ENCODE measurements at places on chromosomes 6 and 20.

- no peak for DNase-seq
Observed at GRCh38 chr6:138719011-138719635, 54.4 kb upstream of the CCDC28A start.

DNA sequence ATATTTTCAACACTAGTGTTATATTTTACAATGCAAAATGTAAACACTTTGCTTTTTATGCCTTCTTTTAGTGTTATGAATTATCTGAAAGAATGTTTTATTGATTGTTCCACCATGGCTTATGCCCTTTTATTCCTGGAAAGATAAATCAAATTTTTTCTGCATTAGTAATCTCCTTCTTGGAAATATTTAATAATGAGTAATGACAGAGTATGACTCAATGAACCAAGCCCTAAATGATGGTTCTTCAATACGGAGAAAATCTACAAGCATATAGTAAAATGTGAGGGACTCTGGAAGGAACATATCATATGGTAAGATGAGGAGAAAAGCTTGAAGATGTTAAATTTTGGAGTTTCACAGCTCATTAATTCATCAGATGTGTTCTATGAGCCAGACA lies 929.6 kb downstream of the C6orf118 start:
- DNase-seq = no peak

DNA sequence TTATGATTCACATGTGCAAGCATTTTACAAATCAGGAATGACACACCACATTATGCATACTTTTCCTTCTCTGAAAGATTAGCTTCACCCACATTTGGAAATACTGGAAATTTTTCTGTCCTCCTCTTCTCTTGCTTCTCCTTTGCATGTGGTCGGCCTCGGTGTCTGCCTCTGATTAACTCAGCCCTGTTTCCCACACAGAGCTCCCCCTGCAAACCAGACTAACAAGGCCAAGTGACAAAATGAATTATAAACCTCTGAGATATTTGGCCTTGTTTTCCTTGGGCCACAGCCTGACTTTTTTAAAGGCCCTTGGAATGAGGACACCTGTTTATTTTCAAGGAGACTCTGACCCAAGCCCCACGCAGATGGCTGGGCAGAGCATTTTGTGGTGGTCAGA lies 9.0 kb upstream of the CCN6 start:
- DNase-seq = no peak

DNA sequence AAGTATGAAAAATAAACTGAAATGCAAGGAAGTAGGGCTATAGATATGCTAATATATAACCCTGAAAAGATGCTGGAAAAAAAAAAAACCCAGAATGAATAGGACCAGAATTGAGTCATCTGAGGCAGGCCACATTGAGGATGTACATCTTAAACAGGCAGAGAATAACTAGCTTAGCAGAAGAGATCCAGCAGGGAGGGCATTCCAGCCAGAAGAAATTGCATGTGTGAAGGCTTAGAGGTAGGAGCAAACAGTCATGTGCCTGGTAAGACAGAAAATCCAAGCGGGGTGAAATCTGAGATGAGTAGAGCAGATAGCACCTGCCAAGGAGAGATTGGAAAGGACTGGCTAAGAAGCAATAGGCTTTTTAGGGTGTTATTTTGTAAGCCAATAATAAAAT lies 2.6 kb downstream of the COL19A1 start:
- no peak for DNase-seq

DNA sequence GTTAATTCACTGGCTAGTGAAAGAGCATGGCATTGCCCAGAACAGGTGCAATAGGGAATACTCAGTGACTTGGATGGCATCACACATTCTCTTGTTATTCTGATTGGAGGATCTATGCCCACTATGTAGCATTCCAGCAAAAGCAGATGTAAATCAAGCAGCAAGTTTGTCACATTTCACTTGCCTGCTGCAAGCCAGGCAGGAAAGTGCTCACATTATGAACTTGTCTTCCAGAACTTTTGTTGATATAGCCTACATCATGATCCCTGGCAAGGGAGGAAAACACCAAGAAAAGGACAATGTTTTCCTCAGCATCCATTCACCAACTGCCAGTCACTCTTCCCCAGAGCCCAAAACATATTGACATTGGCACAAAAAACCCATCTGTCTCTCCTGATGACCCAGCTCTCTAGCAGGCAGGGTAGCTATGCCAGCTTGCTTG lies 77.8 kb downstream of the ARHGAP18 start:
- DNase-seq = no peak

- DNase-seq = no peak
Observed at GRCh38 chr20:47773371-47773786, 11.9 kb downstream of the SULF2 start.

DNA sequence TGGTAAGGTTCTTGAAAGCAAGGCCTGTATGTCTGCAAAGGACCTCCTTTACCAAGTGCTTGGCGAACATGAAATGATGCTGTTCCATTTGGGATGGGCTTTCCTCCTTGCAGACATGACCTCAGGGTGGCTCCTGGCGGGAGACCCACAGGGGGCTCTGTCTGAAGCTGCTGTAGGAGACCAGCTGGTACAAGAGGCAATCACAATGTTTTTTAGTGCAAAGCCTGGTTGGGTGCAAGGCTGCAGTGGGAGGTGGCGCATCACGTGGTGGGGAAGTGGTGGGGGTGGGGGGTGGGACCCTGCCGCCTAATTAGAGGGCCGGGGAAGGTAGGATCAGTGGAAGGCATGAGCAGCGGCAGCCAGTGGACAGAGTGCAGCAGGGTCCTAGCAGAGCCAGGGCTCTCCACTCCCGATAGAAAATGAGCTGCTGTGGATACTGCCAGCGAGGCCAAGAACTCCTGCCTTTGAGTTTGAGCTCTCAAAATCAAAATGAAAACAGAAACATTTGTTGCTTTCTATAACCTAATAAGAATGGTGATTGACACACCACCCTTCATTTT lies 9.1 kb upstream of the ARMC2 start:
- DNase-seq = no peak

- no peak for DNase-seq
Observed at GRCh38 chr20:37278966-37279590, 10.4 kb upstream of the MANBAL start.

DNA sequence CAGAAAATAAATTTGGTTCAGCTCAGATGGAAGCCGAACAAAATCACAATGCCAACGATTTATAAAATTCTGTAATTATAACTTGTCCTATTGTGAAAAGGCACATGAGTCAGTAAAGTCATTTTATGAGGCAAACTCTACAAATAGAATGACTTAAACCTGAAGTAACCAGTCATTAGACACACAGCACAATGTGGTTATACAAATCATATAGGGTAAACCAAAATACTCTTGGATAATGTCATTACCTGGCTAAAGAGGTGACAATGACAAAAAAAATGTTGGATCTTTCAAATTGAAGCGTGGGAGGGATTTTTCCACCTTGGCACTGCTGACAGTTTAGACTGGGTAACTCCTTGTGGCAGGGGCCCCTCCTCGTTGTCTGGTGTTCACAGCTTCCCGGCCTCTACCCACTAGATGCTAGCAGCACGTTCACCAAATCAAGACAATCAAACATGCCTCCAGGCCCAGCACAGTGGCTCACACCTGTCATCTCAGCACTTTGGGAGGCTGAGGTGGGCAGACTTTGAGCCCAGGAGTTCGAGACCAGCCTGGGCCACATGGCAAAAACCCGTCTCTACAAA lies 5.0 kb downstream of the ANKRD60 start:
- no peak for DNase-seq

DNA sequence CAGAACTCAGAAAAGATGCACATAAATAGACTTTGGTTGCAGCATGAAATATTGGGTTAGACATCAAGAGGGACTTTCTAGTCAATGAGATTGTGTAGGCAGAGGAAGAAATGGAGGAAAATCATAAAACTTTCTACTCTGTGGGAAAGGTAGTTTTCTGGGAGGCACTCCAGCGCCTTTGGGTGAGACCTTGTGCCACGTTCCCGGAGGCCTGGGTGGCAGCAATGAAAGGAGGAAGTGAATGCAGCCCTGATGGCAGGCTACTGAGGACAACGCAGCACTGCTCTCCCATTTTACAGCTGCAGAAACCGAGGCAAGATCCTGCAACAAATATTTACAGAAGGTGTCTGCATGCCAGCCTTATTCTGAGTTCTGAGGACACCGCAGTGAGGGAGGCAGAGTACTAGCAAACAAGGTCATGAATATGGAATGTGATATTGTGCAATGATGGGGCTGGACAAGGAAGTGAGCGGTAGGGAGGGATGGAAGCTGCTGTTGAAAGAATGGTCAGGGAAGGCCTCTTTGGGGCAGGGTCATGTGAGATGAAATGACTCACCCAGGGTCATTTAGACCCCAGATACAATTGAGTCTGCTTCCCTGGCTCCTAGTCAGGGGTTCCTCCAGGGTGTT lies 159.1 kb downstream of the TFAP2C start:
- no peak for DNase-seq

- no peak for DNase-seq
Observed at GRCh38 chr6:1310628-1311399, 1.1 kb upstream of the FOXQ1 start.

- no peak for DNase-seq
Observed at GRCh38 chr6:80165143-80165542, 58.7 kb downstream of the BCKDHB start.

- no peak for DNase-seq
Observed at GRCh38 chr6:43945768-43946080, 175.7 kb downstream of the VEGFA start.

DNA sequence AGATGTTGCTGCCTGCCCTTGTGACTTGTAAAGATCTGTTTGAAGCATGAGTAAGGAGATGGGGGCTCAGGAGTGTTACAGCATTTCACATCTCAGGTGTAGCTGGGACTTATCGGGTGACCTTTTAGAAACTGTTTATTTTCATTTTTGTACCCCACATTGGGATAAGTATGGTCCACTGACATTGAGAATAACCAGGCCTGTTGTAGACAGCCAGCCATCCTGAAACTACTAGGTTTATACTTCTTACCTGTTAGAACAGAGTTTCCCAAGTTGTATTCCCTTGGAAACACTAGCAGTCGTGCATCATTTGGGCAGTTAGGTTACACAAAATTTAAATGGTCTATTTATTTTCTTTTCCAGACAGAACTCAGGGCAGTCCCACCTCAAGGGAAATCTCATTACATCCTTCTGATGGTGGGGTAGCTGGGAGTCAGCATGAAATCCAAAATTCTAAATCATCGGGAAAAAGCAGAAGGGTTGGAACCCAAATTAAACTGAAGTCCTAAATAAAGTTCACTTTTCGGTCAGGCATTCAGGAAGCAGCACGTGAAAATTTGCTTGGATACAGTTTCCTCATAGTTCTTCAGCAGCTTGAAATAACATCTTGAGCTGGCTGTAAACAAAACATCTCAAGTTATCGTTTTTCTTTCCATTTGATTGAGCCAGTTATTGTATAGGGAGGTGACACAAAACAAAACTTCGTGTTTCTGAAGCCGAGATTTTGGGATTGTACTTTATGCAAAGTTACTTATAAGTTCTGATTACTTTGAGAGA lies 30.5 kb downstream of the FOXO3 start:
- no peak for DNase-seq

- no peak for DNase-seq
Observed at GRCh38 chr6:135906542-135906941, 55.0 kb downstream of the PDE7B start.

GRCh38 chr6:34147906-34148630 lies 2.2 kb upstream of the GRM4 start:
- no peak for DNase-seq

DNA sequence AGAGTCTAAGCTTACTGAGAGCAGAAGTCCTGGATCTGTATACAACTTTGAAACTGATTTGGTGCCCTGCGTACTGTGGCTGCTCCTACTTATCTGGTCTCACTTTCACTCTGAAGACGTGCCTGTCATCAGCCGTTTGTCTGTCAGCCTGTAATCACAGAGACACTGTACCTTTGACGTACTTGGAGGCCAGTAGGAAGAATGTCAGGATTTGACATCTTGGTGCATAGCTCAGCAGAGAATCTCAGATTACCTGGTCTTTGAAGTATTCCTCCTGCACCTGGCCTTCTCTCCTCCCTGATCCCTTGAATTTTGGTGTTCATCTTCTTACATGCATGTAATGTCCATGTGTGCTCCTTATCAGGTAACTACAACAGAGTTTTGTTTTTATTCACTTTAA lies 37.7 kb downstream of the DSE start:
- no peak for DNase-seq

- no peak for DNase-seq
Observed at GRCh38 chr20:924639-925038, 8.5 kb upstream of the ANGPT4 start.

DNA sequence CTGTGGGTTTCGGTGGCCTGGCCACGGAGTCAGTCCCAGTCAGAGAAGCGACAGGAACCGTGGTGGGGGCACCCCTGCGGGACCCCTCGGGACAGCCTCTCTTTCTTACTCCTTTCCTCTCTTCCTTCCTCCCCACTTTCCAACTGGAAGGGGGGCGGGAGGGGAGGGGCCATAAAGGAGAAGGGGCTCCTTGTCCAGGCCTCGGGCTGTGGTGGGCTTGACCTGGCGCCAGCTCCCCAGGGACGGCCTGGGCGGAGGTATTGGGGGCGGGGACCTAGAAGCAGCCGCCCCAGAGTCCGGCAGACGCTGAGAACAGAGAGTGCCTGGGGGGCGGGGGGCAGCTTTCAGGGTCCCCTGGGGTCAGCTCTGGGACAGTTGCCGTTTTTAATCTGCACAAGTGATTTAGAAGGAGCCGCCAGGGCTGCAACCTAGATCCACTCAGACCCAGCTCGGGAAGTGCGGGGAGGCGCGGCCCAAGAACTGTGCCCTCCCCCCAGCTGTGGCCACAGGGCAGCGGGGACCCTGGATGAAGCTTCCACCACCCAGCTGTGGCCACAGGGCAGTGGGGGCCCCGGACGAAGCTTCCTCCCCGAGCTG lies 6.4 kb upstream of the ABHD16B start:
- no peak for DNase-seq

DNA sequence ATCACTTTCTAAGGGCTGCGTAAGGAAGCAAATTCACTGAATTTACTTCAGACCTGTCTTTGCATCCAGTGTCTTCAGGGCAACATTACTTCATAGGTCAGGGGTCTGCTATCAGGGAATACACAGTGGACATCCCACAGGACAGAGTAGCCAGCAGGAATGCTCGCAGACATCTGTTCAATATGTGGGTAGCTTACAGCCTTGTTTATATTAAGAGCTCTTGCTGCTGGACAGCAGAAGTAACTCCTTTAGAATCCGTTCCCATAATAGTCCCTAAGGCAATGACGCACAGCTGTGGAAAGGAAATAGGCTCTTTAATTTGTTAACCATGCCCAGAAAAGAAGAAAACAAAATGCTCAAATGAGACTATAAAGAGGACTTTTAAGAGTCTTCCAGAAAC lies 198.7 kb downstream of the MOXD1 start:
- DNase-seq = no peak

- no peak for DNase-seq
Observed at GRCh38 chr6:13671548-13672127, 40.0 kb downstream of the RANBP9 start.

DNA sequence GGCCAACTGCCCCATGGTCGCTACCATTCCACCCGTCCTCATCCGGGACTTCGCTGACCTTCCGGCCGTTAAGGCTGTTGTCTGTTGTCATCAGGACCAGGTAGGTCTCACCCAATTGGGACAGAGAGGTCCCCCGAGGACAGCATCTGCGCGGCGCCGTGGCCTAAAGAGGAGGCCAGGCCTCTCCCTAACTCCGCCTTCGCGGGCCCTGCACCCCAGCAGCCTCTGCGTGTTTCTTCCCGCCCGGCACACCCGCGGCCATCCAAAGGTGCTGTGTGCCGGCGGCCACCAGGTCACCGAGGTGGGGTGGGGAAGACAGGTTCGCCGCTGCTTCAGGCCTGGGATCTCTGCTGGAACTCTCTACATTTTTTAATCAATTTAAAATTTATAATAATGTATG lies 9.0 kb downstream of the OR2W1 start:
- no peak for DNase-seq

- DNase-seq = no peak
Observed at GRCh38 chr6:115360602-115361325, 699.9 kb downstream of the FRK start.

GRCh38 chr20:10540636-10541493 lies 105.8 kb downstream of the SLX4IP start:
- DNase-seq = no peak
